Ureter (tissue), 1 donor: ENCODE measurements at places on chromosomes 6 and 20. TPM values are rescaled to one million over a fixed set of nuclear protein-coding genes. Genes with fewer than 3 reads are reported as not detected.

- no peak for DNase-seq
Observed at GRCh38 chr20:23234311-23235078, 116.1 kb upstream of the NXT1 start.

TBXT gene
- not detected for total RNA-seq

CNKSR3 gene
- 22.1 TPM for total RNA-seq

GRCh38 chr6:20674664-20675063 is 140.4 kb downstream of the CDKAL1 start:
- no peak for DNase-seq

- DNase-seq: no peak
Observed at GRCh38 chr6:169639653-169640278, 62.1 kb downstream of the WDR27 start.

LST1 gene
- 6.7 TPM for total RNA-seq

KCNQ5 gene
- 1.8 TPM for total RNA-seq

SNAI1 gene
- total RNA-seq: 5.8 TPM

NXT1 gene
- 30.8 TPM for total RNA-seq

COL21A1 gene
- total RNA-seq: 9.3 TPM

- no peak for DNase-seq
Observed at GRCh38 chr6:31170987-31171671, 647 bp upstream of the POU5F1 start.

APOM gene
- total RNA-seq: 2.4 TPM

DNA sequence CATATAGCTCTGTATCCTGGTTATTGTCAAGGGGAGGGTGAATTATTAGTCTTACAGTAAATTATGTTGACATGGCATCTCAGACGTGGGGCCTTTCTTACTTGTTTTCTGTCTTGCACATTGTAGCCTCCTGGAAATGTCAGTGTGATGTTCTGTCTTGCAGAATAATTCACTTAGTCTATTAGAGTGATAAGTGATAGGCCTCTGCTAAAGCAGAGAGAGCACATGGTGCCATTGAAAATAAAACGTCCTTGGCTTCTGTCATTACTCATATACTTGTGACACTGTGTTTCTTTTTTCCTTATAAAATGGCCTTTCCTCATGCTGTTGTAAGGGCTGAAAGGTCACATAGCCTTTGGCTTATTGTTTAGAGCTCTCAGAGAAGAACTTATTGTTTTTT is 531.0 kb downstream of the EPM2A start:
- no peak for DNase-seq

- no peak for DNase-seq
Observed at GRCh38 chr20:38202153-38202981, 37.3 kb upstream of the TGM2 start.

DNA sequence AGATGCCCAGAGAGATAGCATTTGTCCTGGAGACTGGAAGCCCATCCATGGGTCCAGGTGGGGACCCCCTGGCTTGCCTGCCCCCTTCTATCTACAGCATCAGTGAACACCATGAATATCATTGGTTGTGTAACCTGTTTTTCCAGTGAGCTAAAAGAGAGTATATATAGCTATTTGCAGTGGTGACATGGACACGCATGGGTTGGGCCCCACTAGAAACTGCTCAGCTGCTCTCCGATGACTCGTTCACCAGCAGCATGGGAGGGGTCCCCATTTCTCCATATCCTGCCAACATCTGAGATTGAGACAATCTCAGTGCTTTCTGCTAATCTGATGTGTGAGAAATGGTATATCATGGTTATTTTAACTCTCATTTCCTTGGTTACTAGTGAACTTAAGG is 4.0 kb upstream of the ZC3H12D start:
- DNase-seq: no peak

- DNase-seq: no peak
Observed at GRCh38 chr6:143109196-143109595, 48.5 kb downstream of the AIG1 start.

GABRR1 gene
- not detected for total RNA-seq

GRCh38 chr6:128437685-128438084 is 82.7 kb downstream of the PTPRK start:
- DNase-seq: no peak
